ENCODE measurements at places on chromosomes 11 and 22.

DNA sequence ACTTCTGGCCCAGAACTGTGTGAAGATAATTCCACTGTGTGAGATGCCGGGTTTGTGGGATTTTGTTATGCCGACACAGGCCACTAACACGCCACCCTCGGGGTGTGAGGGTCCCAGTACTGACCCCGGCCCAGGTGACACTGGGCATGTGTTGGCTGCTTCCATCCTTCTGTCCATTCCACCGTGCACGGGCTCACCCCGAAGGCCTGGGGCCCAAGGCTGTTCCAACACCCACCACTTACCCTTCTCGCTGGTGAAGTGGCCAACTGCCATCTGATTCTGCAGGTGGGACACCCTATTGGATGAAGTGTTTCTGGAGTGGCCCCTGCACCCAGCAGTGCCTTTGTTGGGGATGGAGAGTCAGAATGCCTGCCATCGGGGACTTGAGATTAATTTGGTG lies 1307.5 kb downstream of the BRD1 start:
- DNase-seq: no peak

- DNase-seq: no peak
Observed at GRCh38 chr11:17263769-17264168, 12.8 kb upstream of the NUCB2 start.

DNA sequence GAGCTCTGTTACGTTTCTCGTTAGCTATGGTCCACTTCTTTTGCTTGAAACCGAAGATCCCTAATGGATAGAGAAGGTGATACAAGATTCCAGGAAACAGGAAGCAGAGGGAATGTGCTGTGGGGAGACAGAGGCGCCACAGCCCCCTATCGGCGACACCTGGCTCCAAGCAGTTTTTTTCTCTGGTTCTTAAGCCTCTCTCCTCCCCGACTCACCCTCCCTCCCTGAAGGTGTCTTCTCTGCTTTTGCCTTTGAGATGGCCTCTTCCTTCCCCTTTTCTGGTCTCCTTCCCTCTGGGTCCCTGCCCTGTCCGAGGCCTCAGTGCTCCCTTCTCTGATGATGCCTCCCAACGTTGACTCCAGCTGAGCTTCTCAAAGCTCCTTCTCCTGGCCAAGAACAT lies 14.2 kb upstream of the APOBEC3A start:
- no peak for DNase-seq

GRCh38 chr11:85165819-85166218 lies 461.3 kb downstream of the DLG2 start:
- no peak for DNase-seq

GRCh38 chr22:29767171-29768051 lies at the start of gene UQCR10:
Gene UQCR10, plus strand, starts transcription at chr22:29767369. Its CDS starts 30 bp downstream, at chr22:29767399.
- DNase-seq: peak; percentile 69

DNA sequence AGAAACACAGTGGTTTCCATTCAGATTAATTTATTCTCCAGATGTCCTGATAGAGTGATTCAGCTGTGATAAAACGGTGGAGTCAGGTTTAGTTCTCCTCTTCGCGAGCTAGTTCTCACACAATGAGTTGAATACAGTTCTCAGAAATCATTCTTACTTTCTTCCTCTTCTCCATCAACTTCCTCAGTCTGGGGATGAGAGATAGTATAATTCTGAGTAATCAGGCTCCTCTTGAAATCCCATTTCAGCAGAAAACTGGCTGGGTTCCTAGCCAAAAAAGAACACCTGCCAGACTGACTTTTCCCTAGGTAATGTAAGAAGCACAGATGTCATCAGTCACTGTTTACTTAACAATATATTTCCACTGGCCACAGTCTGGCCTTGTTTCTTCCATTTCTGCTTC lies 76.7 kb downstream of the SVIP start:
- no peak for DNase-seq

DNA sequence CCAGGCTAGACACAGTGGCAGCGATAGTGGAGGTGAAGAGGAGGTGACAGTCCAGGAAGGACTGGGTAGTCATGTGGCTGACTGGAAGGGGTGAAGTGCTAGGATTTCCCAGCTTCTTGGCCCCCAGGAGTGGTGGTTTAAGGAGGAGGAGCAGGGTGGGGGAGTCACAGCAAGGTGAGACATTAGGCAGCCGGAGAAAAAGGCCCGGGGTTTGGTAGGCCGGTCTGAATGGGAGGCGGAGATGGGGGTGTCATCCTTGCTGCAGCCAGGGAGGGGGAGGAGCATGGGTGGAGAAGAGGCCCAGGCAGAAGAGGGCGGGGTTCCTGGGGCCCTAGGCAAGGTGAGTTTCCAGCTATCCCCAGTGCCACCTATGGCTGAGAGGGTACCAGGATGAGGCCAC lies 6.1 kb downstream of the SIPA1 start:
- DNase-seq: peak; percentile 36

GRCh38 chr22:45290410-45290936 lies 5.7 kb downstream of the UPK3A start:
- DNase-seq: peak; percentile 51

DNA sequence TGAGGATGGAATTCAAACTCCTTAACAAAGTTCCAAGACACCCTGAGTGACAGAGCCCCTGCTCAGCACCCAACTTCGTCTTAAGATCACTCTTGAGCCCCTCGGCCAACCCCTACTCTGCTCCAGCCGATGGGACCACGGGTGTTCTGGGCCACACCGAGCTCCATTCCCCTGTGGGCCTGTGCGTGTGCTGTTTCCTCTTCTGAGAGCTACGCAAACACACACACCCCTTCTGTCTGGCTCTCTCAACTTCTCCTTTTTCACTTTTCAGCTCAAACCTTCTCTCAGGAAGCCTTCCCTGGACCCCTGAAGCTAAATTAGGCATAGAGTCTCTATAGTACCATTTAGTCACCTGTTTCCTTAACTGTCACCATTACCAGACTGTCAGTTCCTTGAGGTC lies 37.5 kb upstream of the NNMT start:
- no peak for DNase-seq

DNA sequence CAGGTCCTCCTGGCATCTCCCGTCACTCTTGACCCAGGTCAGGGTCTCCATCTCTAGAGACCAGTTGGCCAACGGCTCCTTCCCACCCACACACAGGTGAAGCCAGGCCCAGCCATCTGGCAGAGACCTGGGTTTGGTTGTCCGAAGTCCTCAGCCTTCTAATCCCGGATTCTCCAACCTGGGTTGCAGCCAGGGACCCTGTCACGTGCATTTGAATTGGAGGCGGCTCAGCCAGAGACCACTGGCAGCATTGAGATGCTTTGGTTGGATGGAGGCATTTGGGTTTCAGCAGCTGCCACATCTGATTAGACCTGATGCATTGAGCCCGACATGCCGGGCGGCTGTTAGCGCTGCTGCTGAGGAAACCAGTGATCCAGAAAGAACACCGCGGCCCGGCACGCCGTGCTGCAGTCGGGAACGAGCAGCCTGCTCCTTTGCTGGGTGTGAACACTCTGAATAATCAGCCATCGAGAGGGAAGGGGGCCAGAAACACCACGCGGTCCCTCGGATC lies 163.2 kb downstream of the BRD1 start:
- DNase-seq: no peak

DNA sequence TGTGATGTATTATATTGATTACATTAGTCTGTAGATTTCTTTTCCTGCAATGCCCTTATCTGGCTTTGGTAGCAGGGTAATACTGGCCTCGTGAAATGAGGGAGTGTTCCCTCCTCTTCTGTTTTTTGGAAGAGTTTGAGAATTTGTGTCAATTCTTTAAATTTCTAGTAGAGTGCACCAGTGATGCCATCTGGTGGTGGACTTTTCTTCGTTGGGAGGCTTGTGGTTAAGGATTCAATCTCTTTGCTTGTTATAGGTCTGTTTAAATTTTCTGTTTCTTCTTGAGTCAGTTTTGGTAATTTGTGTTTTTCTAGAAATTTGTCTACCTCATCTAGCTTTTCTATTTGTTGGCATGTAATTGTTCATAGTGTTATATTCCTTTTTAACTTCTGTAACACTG lies 18.9 kb downstream of the SHANK3 start:
- DNase-seq: no peak

GRCh38 chr11:103862094-103862801 lies 174.2 kb upstream of the DDI1 start:
- no peak for DNase-seq

DNA sequence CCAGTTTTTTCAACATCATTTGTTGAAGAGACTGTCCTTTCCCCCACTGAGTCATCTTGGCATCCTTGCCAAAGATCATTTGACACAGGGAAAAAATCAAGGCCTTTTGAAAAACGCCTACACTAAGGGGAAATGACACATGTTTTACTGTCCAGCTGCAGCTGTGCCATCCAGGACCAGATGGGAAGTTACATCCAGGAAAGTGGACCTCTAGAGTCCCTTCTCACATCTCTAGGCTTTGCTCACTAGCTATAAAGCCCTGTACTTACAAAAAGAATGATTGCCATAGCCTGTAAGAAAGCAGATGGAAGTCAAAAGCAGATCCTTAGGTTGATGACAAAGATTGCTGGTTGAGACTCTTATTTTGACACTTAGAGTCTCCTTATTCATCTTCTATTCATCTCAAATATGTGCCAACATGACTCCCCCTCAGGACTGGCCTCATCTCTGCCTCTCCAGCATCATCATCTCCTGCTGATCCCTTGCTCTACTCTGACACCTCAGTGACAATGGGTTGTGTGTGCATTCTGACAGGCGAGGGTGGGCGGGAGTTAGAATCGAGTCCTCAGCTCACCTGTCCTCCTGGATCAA lies 22.8 kb downstream of the OSBP2 start:
- DNase-seq: no peak

All from NCI-H510A (cell line).